ENCODE measurements at places on chromosomes 12 and 14. TPM values are rescaled to one million over a fixed set of nuclear protein-coding genes. Genes with fewer than 3 reads are reported as not detected.

- no peak for DNase-seq
- H3K27ac ChIP-seq = no peak overlapping the region
- H3K27me3 ChIP-seq = no peaks in the 10 kb centered on the region
- H3K4me1 ChIP-seq = no peaks in the 10 kb centered on the region
Observed at GRCh38 chr12:25469861-25470260, 83.2 kb downstream of the LMNTD1 start.

DNA sequence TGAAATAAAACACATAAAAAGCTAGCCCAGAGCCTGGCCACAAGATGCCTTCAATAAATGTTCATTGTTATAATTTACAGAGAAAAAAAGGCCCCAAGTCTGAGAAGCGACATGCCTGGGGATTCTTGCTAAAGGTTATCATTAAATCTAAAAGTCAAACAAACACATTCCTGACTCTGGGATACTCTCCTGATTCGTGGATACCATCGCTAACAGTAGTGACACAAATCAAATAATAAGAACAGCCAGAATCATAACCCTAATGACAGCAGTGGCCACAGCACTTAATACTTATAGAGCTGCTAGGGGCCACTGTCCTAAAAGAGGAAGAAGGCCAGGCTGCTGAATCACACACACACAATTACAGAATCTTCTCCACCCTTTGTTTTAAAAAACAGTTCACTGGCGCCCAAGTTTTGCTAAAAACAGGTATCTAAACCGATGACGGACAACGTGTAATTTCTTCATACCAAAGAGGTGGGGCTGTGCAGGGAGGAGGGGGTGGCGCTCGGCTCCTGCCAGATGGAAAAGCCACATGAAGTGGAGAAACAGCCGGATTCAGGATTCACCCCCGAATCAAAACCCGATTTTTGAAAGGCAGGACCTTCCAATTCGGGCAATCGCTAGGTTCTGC lies 1.2 kb downstream of the CLIP1 start:
- peak overlapping the region; percentile 91 for H3K4me3 ChIP-seq
- peak overlapping the region; percentile 90 for H3K27ac ChIP-seq
- H3K36me3 ChIP-seq = peaks cover 5% of the 10 kb centered on the region
- H3K4me1 ChIP-seq = peaks cover 67% of the 10 kb centered on the region
- no peak for DNase-seq
- no peaks in the 10 kb centered on the region for H3K27me3 ChIP-seq

PHETA1 gene
- total RNA-seq = 2.0 TPM

GRCh38 chr12:96195845-96196451 lies 1.8 kb downstream of the ELK3 start:
- H3K4me1 ChIP-seq = peaks cover 71% of the 10 kb centered on the region
- H3K36me3 ChIP-seq = peaks cover 18% of the 10 kb centered on the region
- no peak for DNase-seq
- peak overlapping the region; percentile 99 for H3K27ac ChIP-seq
- H3K27me3 ChIP-seq = no peaks in the 10 kb centered on the region

TOMM20L gene
- total RNA-seq = not detected

GRCh38 chr14:102980409-102980810 lies 57.9 kb downstream of the AMN start:
- H3K4me3 ChIP-seq = no peak overlapping the region
- DNase-seq = no peak

GRCh38 chr14:75978249-75978731 lies 3.5 kb downstream of the TGFB3 start:
- H3K4me3 ChIP-seq = peak overlapping the region; percentile 46
- DNase-seq = no peak
- H3K4me1 ChIP-seq = peaks cover 61% of the 10 kb centered on the region
- H3K36me3 ChIP-seq = no peaks in the 10 kb centered on the region
- peak overlapping the region; percentile 68 for H3K27ac ChIP-seq
- no peaks in the 10 kb centered on the region for H3K27me3 ChIP-seq

DNA sequence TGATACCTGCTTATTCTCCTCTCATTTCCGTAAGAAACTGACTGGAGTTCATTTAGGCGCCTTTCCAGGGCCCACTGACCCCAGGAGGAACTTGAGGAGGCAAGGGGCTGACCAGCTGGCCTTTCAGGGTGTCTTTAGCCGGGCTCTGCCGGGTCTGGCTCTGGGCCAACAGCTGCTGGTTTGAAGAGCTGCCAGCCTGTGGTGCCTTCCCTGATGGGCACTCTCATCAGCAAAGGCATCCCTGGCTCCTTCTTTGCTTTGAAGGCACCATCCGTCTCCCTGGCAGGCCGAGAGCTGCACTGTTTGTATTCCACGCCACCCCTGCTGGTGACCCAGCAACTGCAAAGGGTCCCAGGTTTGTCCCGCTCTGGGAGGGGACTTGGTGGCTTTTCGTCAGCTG lies 42.0 kb downstream of the IQSEC3 start:
- no peak overlapping the region for H3K27ac ChIP-seq
- peaks cover 26% of the 10 kb centered on the region for H3K4me1 ChIP-seq
- H3K36me3 ChIP-seq = no peaks in the 10 kb centered on the region
- DNase-seq = no peak
- H3K4me3 ChIP-seq = no peak overlapping the region

KRT78 gene
- not detected for total RNA-seq

DNA sequence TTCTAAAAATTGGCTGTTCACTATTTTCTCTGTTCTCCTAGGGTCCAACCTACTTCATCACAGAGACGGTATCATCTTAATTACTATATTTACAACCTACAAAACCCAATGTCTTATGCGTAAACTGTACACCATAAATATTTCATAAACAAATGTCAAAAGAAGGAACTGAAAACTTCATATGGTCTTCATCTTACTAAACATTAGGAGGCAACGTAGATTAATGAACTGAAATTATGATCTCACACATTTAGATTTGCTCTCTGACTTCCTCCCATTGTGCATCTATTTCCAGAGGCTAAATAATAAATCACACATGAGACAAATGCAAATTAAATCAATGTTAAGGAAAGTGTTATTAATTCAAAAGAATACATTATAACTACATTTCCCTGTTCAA lies 1850.6 kb upstream of the SEL1L start:
- no peak overlapping the region for H3K4me3 ChIP-seq
- H3K27me3 ChIP-seq = no peaks in the 10 kb centered on the region
- no peaks in the 10 kb centered on the region for H3K36me3 ChIP-seq

DNA sequence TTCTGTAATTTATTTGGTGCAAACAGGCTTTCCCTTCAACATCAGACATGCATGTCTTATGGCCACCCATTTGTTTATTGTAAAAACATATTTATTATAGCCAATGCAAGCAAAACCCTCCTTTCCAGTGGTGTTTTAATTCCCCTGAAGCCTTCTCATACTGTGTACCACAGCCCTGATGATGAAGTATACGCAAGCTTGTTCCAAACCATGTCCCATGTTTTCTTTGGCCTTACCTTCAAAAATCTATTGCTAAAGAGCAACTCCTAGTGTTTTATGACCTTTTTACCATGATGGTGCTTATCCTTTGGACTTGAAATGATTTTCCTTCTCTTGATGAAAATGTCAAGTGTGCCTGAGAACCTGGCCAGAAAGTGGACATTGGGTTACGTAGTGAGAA lies 85.9 kb upstream of the CCDC91 start:
- H3K4me3 ChIP-seq = no peak overlapping the region
- peaks cover 2% of the 10 kb centered on the region for H3K27me3 ChIP-seq
- no peaks in the 10 kb centered on the region for H3K36me3 ChIP-seq
- H3K4me1 ChIP-seq = no peaks in the 10 kb centered on the region

- no peaks in the 10 kb centered on the region for H3K36me3 ChIP-seq
- H3K27ac ChIP-seq = no peak overlapping the region
- H3K27me3 ChIP-seq = no peaks in the 10 kb centered on the region
Observed at GRCh38 chr12:71799106-71799505, 40.5 kb upstream of the TBC1D15 start.

- H3K36me3 ChIP-seq = no peaks in the 10 kb centered on the region
- DNase-seq = no peak
- no peak overlapping the region for H3K4me3 ChIP-seq
- H3K27me3 ChIP-seq = no peaks in the 10 kb centered on the region
Observed at GRCh38 chr12:88743946-88744685, 163.8 kb upstream of the KITLG start.

DNA sequence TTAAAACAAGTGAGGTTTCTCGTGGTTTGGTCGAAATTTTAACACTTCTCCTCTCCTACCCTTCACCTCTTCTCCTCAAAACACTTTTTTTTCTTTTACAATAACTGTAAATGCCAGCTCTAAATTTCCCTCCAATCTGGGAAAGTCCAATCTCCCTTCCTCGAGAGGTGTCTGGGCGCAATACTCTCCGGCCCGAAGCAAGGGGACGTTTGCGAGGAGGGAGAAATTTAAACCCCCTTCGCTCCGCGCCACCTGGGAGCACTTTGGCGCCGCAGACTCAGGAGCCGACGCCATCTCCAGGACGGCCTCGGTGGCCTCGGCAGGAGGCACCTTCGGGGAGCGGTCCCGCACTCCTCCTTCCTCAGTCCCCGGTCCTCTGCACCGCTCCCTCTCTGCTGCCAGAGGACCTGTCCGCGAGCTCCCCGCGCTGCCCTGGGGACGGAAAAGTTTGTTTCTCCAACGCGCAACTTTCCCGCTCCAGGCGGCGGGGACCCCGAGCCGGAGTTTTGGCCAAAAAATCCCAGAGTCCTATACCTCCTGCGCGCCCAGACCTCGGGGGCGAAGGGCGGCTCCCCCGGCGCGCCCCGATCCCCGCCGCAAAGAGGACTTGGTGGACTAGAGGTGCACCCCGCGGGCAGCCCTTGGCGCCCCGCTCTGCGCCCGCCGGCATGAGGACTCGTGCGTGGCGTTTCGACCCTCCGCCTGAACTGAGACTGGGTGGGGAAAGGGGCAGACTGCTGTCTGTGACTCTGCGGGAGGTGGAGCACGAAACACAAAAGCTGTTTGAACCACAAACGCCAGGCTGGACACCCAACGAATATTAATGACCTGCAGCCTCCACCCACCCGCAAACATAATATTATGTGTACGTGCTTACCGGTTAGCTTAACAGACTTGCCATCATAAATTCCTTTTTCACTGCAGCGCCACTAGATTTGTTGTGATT lies 95.2 kb upstream of the HMGA2 start:
- DNase-seq = no peak
- peaks cover 56% of the 10 kb centered on the region for H3K27me3 ChIP-seq
- H3K4me3 ChIP-seq = no peak overlapping the region
- no peaks in the 10 kb centered on the region for H3K4me1 ChIP-seq

DNA sequence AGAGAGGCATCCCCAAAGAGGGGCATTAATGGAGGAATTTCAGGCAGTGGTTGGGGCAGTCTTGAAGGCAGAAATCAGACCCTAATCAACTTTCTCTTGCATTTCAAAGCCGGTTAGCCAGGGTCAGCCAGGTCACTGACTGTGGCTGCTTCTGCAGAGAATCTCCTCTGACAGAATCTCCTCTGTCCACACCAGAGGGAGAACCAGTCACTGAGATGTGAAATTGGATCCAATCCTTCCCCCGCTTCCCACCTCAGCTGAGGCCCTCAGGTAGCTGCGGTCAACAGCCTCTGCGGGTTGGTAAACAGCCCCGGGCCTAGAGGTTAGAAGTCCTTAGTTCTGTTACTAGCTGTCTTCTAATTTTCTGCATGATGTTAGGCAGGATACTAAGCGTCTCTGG lies 39.8 kb upstream of the NUAK1 start:
- DNase-seq = no peak
- peaks cover 9% of the 10 kb centered on the region for H3K27me3 ChIP-seq
- H3K4me1 ChIP-seq = no peaks in the 10 kb centered on the region

CCDC184 gene
- 0.18 TPM for total RNA-seq

GRCh38 chr14:40417777-40418401 lies 985.7 kb upstream of the FBXO33 start:
- H3K4me3 ChIP-seq = no peak overlapping the region
- no peaks in the 10 kb centered on the region for H3K36me3 ChIP-seq
- DNase-seq = no peak
- H3K4me1 ChIP-seq = no peaks in the 10 kb centered on the region
- H3K27me3 ChIP-seq = no peaks in the 10 kb centered on the region

DNA sequence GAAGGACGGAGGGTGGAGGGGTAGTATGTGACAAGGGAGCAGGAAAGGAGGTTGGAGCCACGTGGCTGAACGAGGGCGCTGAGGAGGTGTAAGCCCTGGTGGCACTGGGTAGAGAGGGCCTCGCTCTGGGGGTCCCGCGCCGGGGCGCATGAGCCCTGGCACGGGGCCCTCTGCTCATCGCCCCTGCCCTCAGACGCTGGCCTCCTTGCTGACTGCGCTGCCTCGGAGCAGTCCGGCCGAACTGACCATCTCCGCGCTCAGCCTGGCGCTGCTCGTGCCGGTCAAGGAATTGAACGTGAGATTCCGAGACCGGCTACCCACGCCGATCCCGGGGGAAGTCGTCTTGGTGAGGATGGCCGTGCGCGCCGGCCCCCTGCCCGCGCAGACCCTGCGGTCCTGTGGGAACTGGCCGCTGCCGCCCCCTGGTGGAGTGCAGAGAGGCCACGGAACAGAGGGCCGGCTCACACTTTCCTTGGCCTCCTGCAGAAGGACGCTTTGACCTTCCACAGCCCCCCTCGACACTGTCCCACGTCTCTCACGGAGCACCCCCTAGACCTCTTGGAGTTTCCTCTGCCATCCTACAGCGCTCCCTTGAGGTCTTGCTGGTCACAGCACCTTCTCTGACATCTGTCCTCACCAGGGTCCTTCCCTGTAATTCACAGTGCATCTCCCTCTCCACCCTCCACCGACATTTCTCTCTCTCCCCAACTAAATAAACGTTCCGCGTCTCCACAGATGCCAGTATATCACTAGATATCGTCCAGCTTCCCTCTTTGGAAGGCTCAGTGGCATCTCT lies 10.5 kb downstream of the ARHGEF25 start:
- peak; percentile 64 for DNase-seq
- H3K36me3 ChIP-seq = no peaks in the 10 kb centered on the region
- peak overlapping the region; percentile 77 for H3K4me3 ChIP-seq
- no peak overlapping the region for H3K27ac ChIP-seq
- H3K27me3 ChIP-seq = peaks cover 82% of the 10 kb centered on the region

DNA sequence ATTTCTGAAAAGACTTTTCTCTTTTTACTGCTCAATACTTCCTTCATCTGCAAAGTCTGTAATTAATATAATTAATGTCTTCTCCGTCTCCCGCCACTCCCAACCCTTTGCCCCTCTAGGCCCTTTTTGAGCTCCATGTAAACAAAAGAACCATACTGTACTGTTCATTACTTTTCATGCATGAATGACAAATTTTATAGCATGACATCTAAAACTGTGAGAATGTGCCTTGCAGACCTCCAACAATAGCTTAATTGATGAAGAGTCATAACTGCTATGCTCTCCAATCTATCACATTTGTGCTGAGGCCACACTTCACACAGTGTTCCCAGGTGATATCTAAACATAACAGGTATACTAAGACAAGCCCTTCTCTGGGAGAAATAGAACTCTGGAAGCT lies 1122.7 kb upstream of the ATXN7L3B start:
- no peak overlapping the region for H3K27ac ChIP-seq
- no peaks in the 10 kb centered on the region for H3K27me3 ChIP-seq
- H3K36me3 ChIP-seq = no peaks in the 10 kb centered on the region
- no peak overlapping the region for H3K4me3 ChIP-seq

PPFIA2 gene
- not detected for total RNA-seq

PTPRR gene
- total RNA-seq = not detected

GRCh38 chr14:33679025-33679424 lies 271.8 kb downstream of the EGLN3 start:
- no peak overlapping the region for H3K27ac ChIP-seq
- H3K36me3 ChIP-seq = no peaks in the 10 kb centered on the region
- no peaks in the 10 kb centered on the region for H3K27me3 ChIP-seq
- H3K4me1 ChIP-seq = no peaks in the 10 kb centered on the region
